A375 (cell line): ENCODE measurements at places on chromosomes 13 and 19. TPM values are rescaled to one million over a fixed set of nuclear protein-coding genes. Genes with fewer than 3 reads are reported as not detected.

The DZIP1 gene
- total RNA-seq: 63.3 and 63.9 TPM in 2 replicates

The RFXAP gene
- 2.3 and 3.0 TPM in 2 replicates for total RNA-seq

The MIR17HG gene
- 21.0 and 27.4 TPM in 2 replicates for total RNA-seq

The URAD gene
- not detected in 2 replicates for total RNA-seq

The GPALPP1 gene
- 22.4 and 27.5 TPM in 2 replicates for total RNA-seq

The ZNF610 gene
- not detected in 2 replicates for total RNA-seq

The IGSF23 gene
- total RNA-seq: not detected in 2 replicates

The SRRM5 gene
- 0.29 and 0.30 TPM in 2 replicates for total RNA-seq

The SLC27A5 gene
- total RNA-seq: 40.1 and 41.4 TPM in 2 replicates

The DCT gene
- not detected in 2 replicates for total RNA-seq

The NCR1 gene
- total RNA-seq: 0.72 and 0.91 TPM in 2 replicates

The LILRB2 gene
- not detected in 2 replicates for total RNA-seq
